Stimulated activated CD4-positive, alpha-beta T cell treated with anti-CD3 and anti-CD28 coated beads, Interleukin-15, amount 100 ng/mL, for 48 hours (primary cell): ENCODE measurements at places on chromosomes 2 and 18.

DNA sequence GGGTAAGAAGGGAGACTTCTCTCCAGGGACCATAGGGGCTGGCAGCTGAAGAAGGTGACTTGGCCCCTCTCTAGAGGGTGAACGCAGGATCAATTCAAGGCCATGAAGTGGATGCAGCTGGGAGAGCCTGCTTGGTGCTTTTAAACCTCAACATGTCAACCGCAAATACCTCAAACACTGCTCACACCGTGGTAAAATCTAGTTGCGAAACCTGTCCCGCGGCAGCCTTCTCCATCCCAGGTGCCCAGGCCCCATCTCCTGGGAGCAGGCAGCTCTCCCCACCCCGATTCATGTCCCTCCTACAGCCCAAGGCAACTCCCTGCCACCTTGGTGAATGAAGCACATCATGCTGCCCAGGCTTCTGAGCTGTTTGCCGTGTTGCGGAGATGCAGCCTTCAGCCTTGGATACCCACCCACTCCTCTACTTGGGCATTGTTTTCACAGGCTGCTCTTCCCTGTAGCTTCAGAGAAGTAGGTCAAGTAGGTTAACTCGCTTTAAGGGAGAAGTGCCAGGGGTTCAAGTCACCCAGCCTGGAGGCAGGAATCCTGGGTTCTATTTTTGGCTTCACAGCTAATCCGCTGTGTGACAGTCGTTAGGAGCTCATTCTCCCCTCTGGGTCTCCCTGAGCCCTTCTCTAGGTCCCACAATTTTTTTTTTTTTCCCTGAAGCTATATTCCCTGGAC is 6.2 kb upstream of the EFR3B start:
- DNase-seq: no peak

GRCh38 chr2:121648206-121649148 is 785 bp downstream of the CLASP1 start:
- DNase-seq: peak; percentile 32

GRCh38 chr2:239152916-239153305 is 247.9 kb downstream of the HDAC4 start:
- DNase-seq: no peak

DNA sequence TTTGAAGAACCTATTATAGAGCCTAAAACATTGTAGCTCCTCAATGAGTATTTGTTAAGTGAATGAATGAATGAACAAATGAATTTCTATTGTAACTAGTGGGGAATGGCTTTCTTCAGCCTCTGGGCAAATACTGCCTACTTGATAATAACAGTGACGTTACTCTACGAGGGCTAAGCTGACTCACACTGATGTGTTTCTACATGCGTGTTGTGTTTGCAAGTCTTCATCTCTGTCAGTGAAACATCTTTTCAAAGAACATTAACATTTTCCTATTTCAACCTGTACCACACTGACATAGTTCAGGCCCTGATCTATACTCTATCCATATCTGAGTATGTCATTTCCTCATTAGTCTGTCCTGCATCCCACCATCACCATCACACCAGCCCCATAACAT is 319.9 kb upstream of the ACVR2A start:
- DNase-seq: no peak

DNA sequence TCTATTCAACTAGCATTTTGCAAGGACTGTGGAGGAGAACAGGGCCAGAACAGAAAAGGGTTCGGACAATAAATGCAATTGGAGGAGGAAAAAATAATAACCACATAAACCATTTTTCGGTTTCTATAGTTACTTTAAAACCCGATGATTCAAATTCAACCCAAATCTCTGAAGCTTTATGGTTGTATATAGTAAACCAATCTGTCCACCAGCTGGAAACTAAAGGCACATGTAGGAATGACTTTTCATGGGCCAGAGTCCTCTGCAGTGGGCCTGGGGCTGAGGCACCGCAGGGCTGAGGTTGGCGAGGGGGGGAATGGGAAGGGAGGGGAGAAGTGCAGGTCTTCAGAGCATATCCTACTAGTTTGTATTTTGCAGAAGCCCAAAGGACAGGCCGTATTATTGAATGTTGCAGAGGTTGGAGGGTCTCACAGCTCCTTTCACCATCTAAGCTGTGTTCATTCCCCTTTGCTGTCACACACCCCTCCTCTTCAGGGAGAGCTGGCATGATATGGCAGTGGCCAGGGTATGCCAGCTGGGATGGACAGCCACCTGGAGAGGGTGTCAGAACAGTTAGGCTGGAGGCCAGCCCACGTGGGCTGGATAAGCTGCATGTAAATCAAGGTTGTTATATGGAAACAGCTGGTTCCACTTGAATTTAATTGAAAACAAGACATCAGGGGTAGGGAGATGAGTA is 267.1 kb downstream of the PRKCE start:
- DNase-seq: no peak

- DNase-seq: no peak
Observed at GRCh38 chr2:168550670-168551069, 94.6 kb downstream of the CERS6 start.

GRCh38 chr18:30676053-30676480 is 366.5 kb downstream of the DSC3 start:
- DNase-seq: no peak

DNA sequence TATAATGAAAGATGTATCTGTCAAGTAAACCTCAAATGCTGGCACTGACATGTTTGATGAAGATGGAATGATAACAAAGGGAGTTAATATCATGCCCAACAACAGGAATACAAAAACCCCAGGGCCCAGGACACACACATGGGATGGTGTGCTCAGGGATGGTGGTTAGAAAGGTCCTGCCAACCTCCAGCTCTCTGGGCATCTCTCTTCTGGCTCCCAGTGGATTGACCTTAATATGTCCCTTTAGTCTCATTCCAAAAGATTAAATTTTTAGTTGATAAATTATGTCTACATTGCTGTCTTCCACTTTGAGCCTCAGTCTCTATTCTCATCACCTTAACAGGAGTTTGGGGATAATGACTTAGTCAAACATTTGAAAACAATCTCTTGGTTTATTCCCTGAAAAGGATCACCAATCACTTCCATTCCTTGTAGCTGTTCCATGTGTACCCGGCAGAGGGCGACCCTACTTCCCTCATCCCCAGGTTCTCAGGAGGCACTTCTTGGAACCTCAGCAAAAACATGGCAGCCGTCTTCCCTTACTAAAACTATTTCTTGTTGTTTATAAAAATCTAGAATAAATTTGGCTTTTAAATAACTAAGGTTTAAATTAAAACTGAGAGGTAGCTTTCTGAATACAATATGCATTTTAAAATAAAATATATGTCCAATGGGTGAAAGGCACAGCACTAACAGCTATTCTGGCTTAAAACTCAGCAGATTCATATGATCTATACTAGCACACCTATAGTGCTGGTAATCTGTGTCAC is 29.6 kb downstream of the MCEE start:
- DNase-seq: no peak
